ENCODE measurements at places on chromosomes 2 and 18. TPM values are rescaled to one million over a fixed set of nuclear protein-coding genes. Genes with fewer than 3 reads are reported as not detected.

DNA sequence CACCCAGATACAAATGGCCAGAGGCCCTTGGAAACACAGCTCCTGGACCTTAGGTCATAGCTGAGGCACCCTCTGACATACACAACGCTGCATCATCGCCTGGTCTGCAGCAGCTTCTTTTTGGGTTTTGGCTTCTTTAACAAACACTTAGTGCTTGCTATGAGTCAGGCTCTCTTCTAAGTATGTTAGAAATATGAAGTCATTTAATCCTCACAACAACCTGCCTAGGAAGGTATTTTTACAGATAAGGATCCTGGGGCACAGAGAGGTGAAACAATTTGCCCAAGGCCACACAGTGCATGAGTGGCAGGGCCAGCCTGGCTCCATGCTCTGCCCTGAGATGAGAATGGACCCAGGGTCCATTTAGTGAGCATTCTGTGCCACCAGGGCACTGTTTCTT is 96.6 kb downstream of the TMEM17 start:
- DNase-seq = no peak

GRCh38 chr2:218452079-218452478 is 33.2 kb downstream of the VIL1 start:
- DNase-seq = no peak

- DNase-seq = no peak
These were observed 29.0 kb upstream of the PTPN4 start for GRCh38 chr2:119730671-119731177.

GRCh38 chr2:226973816-226974215 is 138.0 kb downstream of the RHBDD1 start:
- no peak for DNase-seq

- no peak for DNase-seq
These were observed 199.6 kb upstream of the FBXO11 start for GRCh38 chr2:48105848-48106247.

DNA sequence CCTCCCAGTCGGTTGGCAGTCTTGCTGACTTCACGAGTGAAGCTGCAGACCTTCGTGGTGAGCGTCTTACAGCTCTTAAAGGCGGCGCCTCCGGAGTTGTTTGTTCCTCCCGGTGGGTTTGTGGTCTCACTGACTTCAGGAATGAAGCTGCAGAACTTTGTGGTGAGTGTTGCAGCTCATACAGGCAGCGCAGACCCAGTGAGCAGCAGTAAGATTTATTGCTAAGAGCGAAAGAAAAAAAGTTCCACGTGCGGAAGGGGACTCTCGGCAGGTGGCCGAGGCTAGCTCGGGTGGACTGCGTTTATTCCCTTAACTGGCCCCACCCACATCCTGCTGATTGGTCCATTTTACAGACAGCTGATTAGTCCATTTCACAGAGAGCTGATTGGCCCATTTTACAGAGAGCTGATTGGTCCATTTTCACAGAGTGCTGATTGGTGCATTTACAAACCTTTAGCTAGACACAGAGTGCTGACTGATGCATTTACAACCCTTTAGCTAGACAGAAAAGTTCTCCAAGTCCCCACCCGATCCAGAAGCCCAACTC is 240.3 kb downstream of the LRATD1 start:
- DNase-seq = no peak

DNA sequence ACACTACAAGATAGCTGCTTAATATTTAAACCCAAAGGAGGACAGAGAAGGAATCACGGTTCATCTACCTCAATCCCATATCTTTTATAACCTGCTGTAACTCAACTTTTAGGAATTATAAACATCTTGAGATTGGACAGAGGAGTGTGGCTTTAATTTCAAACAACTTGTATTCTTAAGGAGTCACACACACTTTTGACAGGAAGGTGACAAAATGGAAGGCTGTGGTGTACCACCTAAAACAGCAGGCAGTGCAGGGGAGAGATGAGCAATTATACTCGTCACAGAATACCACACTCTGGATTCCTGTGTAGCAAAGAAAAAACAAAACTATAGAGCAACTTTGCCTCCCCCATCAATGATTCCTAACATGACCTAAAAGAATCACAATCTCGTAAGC is 194.8 kb downstream of the ZEB2 start:
- no peak for DNase-seq

- DNase-seq = no peak
These were observed 18.2 kb downstream of the AOX1 start for GRCh38 chr2:200603972-200604371.

GRCh38 chr18:37671119-37671518 is 105.5 kb upstream of the CELF4 start:
- DNase-seq = no peak

The TDRD15 gene
- 0.34 TPM for total RNA-seq

The SEPTIN10 gene
- total RNA-seq = 83.6 TPM

The ASB18 gene
- not detected for total RNA-seq

The ADAM17 gene
- 22.1 TPM for total RNA-seq

The MYOM1 gene
- total RNA-seq = 0.40 TPM

The RAPH1 gene
- 25.2 TPM for total RNA-seq

The SPEG gene
- total RNA-seq = 3.8 TPM

The PSMD1 gene
- 116 TPM for total RNA-seq

The NUP35 gene
- total RNA-seq = 17.7 TPM

The BOLA3 gene
- total RNA-seq = 69.3 TPM

The MEP1B gene
- total RNA-seq = not detected
